ENCODE measurements at places on chromosomes 3 and 15.

DNA sequence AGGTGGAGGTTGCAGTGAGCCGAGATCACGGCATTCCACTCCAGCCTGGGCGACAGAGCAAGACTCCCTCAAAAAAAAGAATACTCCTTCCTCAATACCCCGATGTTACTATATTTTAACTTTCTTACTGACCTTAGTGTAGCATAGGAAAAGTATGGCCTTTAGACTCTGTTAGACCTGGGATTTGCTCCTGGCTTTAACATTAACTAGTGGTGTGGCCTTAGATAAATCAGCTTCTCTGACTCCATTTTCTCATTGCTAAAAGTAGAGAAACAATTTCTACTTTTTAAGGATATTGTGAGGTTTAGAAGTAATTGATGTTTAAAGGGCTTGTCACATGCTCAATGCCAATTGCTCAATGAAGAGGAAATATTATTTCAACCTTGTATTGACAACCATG, 7.6 kb upstream of the IL1RAP start:
- no peak for DNase-seq

DNA sequence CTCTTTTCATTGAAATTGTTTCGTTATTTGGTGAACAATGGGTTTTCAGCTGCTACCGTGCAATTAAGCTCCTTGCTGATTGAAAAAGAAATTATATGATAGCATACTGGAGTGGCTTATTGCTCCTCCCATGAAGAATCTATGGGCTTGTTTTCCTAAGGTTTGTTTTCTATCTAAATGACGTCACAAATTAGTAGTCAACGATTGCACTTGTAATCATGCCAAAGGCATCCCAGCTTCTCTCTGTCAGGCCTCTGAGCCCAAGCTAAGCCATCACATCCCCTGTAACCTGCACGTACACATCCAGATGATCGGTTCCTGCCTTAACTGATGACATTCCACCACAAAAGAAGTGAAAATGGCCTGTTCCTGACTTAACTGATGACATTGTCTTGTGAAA, 388.0 kb upstream of the LMCD1 start:
- DNase-seq, result no peak

GRCh38 chr3:45311327-45311726, 77.0 kb upstream of the LARS2 start:
- no peak for DNase-seq

GRCh38 chr3:38133209-38133556, 3.7 kb downstream of the ACAA1 start:
- no peak for DNase-seq

DNA sequence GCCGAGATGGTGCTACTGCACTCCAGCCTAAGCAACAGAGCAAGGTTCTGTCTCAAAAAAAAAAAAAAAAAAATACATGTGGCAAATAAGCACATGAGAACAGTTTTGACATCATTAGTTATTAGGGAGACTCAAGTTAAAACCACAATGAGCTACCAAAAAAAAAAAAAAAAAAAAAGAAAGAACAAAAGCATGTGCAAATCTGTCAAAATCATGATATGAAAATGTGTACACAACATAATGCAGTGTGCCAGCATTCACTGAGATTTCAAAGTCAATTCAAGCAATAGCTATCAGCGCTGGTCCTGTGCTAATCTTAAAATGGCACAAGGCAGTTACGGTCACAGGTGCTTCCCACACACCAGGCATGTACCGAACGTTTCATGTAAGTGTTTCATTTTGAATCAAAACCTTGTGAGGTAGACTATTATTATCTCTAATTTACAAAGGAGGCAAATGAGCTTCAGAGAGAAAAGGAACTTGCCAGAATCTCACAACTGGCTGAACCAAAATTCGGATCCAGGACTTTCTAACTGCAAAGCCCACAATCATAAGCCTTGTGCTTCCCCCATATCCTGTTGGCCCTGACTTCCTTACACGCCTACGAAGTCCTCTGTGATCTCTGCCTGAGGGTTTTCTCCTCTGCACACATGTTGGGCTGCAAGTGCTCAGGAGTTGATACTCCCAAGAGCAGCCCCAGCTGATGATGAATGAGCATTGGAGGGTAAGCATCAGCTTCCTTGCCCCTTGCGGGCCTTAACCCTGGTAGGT, 200.1 kb upstream of the PROK2 start:
- DNase-seq, result no peak

GRCh38 chr3:9213019-9213634, 36.3 kb downstream of the SRGAP3 start:
- no peak for DNase-seq

DNA sequence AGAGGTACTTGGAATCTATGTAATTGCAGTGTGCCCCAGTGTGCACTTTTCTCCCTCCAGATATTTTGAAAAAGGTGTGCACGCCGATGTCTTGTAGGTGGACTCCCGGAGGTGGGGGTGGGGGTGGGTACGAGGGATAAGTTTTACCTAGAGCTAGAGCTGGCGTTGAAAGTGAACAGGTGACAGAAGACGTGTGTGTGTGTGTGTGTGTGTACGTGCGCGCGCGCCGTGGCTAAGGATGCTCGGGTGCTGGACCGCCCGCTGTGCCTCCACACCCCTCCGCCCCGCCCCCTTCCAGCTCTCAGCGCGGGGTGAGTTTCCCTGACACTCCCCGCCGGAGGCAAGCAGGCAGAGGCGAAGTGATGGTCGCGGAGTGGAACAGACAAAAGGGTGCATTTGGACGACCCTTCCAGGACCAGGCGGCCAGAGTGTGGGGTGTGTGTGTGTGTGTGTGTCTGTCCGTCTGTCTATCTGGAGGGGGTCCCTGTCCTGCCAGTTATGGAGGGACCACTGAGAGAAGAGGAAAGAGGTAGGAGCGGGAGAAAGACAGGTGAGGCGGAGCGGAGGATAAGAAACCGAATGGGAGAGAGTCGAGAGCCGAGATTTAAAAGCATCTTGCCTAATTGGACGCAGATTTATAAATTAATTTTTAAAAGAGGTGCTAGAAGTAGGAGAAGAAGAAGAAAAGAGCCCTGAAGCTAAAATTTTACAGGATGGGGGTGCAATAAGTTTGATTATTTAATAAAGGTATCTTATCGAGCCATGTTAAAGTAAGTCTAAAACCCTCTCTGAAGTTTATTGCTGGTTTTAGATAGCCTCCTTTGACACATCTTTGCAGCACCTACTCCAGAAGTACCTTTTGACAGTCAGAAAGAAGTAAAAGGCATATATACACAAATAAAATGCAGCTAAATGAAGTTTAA, 335.8 kb upstream of the THRB start:
- DNase-seq, result no peak

DNA sequence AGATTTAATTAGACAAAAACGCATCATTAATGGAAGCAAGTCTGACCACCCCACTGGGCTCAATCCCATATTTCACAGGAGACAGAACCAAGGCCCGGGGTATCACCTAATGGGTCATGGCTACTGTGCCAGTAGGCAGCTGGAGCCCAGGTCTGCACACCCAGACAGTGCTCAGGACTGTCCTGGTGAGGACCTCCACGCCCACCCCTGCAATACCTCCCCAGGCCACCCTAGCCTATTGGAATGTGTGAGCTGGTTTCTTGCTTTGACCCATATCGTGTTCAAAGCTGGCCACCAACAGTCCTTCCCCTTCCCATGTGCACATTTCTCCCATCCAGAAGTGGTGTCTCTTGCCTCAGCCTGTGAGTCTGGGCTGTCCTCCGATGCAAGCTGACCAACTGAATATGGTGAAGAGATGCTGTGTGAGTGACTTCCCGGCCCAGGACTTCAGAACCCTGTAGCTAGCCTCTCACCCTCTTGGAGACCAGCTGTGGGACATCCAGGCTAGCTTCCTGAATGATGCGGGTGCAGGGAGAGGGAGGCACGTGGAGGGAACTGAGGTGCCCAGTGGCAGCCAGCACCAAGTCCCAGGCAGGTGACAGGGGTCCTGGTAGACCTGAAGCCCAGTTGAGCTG, 19.1 kb downstream of the SLC6A20 start:
- DNase-seq, result no peak

GRCh38 chr15:60880949-60881348, 348.2 kb downstream of the RORA start:
- no peak for DNase-seq

GRCh38 chr3:107581230-107581629, 58.5 kb downstream of the BBX start:
- DNase-seq, result no peak

All from HCT116 (cell line).